Daoy (cell line): ENCODE measurements at places on chromosomes 6 and 20. TPM values are rescaled to one million over a fixed set of nuclear protein-coding genes. Genes with fewer than 3 reads are reported as not detected.
A peak's percentile ranks its signal among the peaks of the same experiment; 100 is the strongest.

- peak; percentile 60 for DNase-seq
Observed at GRCh38 chr6:21595285-21596144, 2.0 kb downstream of the SOX4 start.

GRCh38 chr20:41057999-41058673, 29.5 kb downstream of the TOP1 start:
- DNase-seq, result peak; percentile 91

Gene PACSIN1
- total RNA-seq, result not detected in 2 replicates

- DNase-seq, result no peak
Observed at GRCh38 chr6:40977695-40978094, 61.3 kb downstream of the UNC5CL start.

- no peak for DNase-seq
Observed at GRCh38 chr6:32815996-32816395, 806 bp downstream of the HLA-DOB start.

GRCh38 chr20:10982692-10983091, 308.9 kb upstream of the JAG1 start:
- DNase-seq, result peak; percentile 93

Gene RHAG
- not detected in 2 replicates for total RNA-seq

Gene LSM2
- 91.8 and 146 TPM in 2 replicates for total RNA-seq

DNA sequence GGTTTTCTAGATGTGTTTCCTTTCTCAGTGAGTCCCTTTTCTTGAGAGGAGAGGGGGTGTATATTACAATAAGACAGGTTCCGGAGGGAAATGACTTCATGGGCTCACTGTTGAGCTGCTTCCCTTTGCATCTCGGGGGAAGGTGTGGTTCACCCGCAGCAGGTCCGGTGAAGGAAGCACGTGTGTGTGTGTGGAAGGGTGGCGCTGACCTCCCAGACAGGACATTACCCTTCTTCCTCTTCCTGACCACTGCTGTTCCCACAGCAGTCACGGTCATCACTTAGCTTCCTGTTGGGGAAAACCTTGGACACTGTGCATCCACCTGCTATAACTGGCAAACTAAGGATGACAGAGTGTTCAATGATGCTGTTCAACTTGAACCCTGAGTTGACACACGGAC, 83.6 kb downstream of the PLEKHG1 start:
- no peak for DNase-seq

- DNase-seq, result peak; percentile 20
Observed at GRCh38 chr6:71197267-71197666, 91.3 kb upstream of the OGFRL1 start.

DNA sequence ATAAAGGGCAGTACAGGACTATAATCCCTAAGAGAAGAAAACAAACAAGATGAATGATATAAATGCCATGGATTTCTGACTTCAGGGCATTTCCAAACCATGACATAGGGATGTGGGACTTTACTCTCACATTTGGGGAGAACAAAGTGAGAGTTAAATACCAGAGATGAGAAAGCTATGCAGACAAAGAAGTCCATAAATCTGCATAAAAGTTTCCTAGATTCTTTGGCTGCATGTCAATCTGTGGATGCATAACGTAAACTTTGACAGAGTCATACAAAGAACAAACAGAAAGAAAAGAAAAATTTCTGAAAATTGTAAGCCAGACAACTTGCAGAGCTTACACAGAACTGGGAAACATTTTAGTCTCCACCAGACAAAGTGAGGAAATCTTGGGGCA, 11.7 kb downstream of the EPM2A start:
- no peak for DNase-seq
